ENCODE measurements at places on chromosomes 5 and 9.
A peak's percentile ranks its signal among the peaks of the same experiment; 100 is the strongest.

DNA sequence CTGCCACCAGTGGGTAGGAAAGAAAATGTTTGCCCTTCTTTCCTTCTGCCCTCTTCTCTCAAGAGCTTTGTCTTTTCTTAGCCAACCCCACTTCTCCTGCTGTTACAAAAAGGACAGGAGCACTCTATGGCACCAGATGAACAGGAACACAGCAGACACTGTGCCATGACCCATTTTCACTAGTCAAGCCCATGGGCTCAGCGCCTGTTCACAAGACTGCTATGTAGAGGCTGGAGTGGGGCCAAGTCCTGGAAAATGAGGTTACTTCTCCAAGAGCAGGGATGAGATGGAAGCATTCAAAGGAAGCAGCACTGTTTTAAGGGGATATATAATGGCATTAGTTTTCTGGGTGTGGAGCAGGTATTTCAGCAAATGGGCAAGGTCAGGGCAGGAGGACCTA, 46.8 kb upstream of the GRAMD2B start:
- DNase-seq, result no peak

DNA sequence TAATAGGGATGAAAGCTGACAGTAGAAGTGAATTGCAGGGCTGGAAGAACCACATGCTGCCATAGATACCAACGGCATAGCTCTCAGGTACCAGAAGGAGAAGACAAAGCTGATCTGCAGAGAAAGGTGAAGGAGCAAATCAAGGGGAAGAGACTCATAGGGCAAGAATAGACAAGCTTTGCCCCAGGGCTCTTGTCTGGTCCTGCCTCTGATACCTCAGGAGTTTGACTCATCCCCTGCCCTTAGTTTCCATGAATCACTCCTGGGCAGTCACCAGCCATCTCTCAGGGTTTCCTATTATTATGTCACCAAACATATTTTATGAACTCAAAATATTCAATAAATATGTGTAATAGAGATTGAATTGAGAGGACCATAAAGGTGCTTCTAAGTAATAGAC, 800.9 kb downstream of the DNAH5 start:
- no peak for DNase-seq

DNA sequence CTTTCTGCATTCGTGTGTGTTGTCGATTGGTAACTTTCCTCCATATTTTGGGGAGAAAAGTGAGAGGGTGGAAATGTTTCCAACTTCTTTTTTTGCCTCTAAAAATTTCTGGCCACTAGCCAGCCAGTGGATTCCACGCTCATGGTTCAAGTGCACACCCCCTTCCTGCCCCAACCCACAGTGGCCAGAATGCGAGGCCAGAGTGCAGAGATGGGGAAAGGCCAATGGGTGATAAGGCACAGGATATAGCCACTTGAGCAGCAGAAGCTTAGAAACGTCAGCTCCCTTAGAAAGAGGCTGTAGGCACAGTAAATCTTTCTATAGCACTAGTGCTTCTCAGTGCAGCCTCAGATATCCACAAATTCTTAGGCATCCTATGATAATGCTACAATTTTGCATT, 75.8 kb upstream of the ADRB2 start:
- no peak for DNase-seq

- no peak for DNase-seq
Measured at GRCh38 chr5:69502767-69503488, 10.3 kb downstream of the OCLN start.

DNA sequence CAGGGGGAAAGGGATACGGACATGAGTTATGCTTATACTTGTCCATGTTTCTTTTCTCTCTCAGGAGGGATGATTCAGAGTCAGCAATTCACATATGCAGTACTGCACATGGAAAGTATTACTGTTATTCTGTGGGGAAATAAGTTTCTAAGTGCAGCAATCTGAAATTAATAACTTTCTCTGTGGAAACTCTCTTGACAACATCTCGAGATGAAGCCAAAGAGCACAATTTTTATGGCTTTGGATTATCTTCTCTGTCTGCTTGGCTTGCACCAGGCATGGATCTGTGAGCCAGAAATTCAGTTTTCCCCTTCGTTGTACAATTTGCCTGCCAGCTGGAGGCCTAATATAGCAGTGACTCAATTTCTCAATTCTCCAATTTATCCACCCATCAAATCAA, 2.5 kb upstream of the NDFIP1 start:
- DNase-seq, result no peak

DNA sequence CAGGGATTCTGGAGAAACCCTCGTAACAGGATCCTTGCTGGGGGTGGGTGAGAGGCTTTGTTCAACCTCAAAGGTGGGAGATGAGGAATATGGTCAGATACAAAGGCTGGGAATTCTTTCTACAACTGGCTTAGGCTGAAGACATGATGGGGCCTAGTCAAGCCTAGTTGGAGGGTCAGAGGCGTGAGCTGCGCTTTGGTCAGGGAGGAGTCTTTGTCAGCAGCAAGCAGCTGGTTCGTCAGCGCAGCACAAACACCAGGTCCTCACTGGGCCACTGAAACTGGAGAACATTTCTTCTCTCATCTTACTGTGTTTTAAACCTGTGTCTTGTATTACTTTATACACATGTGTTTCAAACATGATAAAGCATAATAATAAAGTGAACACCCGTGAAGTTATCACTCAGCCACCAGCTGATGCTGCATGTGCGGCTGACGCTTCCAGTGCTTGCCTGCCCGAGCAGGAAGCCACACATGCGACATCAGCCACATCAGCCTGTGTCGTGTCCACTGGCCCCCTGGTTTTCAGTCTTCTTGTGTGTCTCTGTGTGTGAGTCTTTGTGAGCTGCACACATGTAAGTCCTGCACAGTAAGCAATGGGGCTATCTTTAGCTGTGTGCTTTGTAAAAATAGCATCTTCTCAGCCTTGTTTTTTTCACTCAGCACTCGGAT, 81.5 kb downstream of the WNK2 start:
- no peak for DNase-seq

- no peak for DNase-seq
Measured at GRCh38 chr9:130490981-130491380, 46.2 kb downstream of the ASS1 start.

DNA sequence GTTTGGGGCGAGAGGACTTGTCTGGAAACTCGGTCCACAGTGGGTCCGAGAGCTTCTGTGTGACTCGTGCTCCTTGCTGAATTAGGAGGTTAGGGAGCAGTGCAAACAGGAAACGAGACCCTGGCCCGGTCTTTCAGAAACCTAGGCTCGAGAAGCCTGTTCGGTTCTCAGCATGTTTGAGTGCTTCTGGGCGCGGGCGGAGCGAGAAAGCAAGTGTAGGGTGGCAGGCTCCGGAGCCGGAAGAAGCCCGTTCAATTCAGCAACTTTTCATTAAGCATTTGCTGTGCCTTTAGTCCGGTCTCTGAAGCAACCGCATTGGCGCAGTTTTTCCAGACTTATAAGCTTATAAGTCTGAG, 547 bp downstream of the CLTA start:
- DNase-seq, result no peak

- DNase-seq, result no peak
Measured at GRCh38 chr5:95843733-95844223, 21.3 kb upstream of the GLRX start.

- DNase-seq, result no peak
Measured at GRCh38 chr5:3526551-3527185, 69.0 kb upstream of the IRX1 start.

DNA sequence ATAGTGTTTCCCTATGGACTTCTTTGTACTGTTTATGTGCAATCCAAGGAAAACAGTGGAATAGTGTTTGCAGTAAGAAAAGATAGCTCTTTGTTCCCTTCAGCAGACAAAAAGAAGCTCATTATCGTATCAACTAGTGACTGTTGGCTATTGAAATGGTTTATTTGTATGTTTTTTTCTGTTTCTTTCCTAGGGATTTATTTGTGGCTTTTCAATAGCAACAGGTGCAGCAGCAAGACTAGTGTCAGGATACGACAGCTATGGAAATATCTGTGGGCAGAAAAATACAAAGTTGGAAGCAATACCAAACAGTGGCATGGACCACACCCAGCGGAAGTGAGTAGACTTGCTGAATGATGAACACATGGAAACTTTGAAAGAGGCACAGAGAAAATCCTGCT, 65.1 kb downstream of the SLC44A1 start:
- no peak for DNase-seq

DNA sequence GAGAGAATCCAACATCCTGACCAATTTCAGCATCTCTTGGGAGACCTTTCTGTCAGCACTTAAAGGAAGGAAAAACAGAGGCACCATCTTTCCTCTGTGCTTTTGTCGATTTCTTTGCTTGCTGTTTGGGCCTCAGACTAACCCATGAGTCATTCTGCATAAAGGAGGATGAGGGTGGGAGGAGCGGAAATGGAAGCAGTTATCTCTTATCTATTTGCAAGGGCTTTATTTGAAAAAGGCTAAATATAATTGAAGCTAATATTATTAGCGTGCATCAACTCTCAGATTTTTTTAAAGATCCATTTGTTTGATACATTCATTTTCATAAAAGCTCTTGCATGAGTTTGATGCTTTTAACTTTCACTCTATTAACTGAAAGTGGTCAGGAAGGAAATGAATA, 72.9 kb downstream of the ZNF622 start:
- DNase-seq, result no peak

GRCh38 chr5:176859916-176860315, 39.2 kb downstream of the HK3 start:
- DNase-seq, result no peak

DNA sequence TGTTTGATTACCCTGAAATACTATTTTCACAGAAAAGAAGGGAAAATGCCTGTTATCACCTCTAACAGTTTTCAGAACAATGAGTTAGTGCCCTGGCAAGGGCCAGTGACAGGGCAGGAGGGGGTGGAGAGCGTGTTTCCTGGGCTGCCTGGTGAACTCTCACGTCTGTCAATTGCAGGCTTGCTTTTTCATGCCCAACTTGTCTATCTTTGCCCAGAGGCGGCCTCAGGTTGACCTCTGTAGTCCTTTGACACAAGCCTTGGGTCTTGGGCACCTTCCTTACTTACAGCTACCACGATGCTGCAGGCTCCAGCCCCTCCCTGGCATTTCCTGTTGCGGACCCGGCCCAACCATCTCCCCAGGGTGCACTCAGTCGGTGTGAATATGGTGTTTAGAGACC, 2.2 kb upstream of the CEL start:
- no peak for DNase-seq

DNA sequence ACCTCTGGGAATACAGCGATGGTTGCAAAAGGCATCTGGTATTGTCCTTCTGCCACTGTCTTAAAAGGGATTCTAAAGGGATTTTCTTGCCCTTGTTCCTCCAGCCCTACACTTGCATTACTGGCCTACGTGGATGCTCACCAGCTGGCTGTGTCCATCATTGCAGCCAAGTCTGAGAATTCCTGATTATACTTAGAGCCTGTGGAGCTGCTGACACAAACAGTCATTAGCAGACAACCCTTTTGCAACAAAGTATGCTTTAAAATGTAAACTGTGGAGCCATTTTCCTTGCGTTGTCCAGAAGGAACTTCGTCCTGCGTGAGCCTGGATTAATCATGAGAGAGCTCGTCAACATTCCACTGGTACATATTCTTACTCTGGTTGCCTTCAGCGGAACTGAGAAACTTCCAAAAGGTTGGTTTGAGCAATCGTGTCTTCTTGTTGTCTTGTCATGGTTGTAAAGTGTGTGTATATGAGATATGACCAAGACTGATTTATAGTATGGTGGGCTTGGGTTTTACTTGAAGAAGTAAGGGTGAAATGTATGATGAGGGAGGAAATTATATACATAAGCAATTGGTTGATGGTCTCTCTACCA, at the start of gene MUSK:
Gene MUSK (plus strand): TSS at position 222 of the 598 bp plus-strand sequence. CDS start 114 bp downstream, at position 336.
- no peak for DNase-seq

GRCh38 chr5:129019401-129019908, 54.2 kb downstream of the SLC27A6 start:
- DNase-seq, result no peak

- no peak for DNase-seq
Measured at GRCh38 chr5:110297152-110297670, 429.3 kb downstream of the TMEM232 start.

DNA sequence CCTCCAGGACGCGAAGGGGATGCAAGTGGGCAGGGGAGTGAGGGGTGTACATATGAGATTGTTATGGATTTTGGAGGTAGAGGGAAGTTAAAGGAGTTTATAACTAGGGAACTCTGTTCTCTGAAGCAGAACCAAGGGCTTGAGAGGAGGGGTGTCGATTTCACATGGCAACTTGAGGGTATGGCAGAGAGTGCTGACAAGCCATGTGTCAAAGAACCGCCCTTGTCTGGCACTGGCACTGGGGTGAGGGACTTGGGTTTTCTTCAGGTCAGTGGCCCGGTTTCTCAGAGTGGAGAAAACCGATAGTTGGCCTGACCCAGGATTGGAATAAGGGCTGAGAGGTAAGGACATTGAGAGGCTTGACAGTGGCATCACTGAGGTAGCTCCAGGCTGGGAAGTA, 47.7 kb upstream of the TESK1 start:
- no peak for DNase-seq

DNA sequence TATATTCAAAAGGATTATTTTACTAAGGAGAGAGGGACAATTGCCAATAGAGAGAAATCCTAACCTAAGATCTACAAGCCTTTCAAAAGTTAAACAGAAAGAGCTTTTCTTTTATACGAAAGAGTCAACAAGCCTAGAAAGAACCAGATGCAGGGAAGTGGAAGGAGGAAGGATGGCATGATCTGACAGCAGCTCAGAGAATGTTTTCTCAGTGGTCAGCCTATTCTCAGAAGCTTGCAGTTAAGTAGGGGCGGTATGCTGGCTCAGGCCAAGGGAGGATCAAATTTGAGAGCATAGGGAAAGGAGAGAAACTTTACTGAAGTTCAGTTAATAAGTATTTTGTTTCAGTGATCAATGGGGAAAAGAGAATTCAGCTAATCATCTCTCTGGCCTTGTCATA, 88.0 kb upstream of the FTMT start:
- no peak for DNase-seq

DNA sequence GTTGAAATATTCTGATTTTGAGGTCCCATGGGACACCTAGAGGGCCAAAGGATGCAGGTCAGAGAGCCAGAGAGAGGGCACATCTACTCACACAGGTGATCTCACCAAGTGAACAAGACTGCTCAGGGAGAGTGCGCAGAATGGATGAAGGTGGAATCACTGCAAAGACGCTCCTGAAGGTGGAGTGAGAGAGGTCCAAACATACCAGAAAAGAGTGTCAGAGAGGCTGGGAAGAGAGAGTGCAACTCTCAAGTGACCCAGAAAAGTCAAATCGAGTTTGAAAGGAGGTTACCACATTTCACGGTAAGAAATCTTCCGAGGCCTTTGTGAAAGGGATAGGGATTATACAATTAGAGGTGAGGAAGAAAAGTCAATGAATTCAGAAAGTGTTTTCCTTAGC, 173.4 kb downstream of the EPB41L4A start:
- no peak for DNase-seq

- DNase-seq, result peak; percentile 1
Measured at GRCh38 chr9:81558091-81558830, 131.1 kb downstream of the TLE1 start.

DNA sequence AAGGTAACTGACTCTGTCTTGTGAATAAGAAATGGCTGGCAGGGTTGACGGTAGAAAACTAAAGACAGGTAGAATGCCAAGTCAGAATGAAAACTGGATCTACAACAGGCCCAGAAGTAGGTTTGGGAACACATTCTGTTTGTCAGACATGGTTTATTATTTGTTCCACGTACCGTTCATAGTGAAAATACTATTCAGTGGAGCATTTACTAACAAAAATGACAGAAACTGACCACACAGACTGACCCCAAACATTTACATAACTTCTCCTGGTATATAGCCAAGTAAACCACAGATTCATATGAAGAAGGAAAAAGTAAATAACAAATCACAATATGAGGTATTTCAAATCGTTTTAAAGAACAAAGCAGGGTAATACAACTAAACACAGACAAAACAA, 73.7 kb downstream of the SLC38A9 start:
- DNase-seq, result no peak

GRCh38 chr5:90571147-90571773, 12.7 kb downstream of the ADGRV1 start:
- no peak for DNase-seq

Data from Caco-2 (cell line).